Hematopoietic multipotent progenitor cell (in vitro differentiated cells): ENCODE measurements at places on chromosomes 1 and 21.

- no peak for DNase-seq
Observed at GRCh38 chr1:229283183-229283611, 12.3 kb downstream of the RAB4A start.

DNA sequence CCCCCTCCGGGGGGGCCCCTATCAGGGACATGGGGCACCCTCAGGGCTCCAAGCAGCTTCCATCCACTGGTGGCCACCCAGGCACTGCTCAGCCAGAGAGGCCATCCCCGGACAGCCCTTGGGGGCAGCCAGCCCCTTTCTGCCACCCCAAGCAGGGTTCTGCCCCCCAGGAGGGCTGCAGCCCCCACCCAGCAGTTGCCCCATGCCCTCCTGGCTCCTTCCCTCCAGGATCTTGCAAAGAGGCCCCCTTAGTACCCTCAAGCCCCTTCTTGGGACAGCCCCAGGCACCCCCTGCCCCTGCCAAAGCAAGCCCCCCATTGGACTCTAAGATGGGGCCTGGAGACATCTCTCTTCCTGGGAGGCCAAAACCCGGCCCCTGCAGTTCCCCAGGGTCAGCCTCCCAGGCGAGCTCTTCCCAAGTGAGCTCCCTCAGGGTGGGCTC lies 34.9 kb downstream of the TRIM11 start:
- DNase-seq = no peak

- DNase-seq = no peak
Observed at GRCh38 chr1:115771094-115771846, 2.8 kb upstream of the CASQ2 start.

- DNase-seq = peak; percentile 93
Observed at GRCh38 chr1:154559466-154560044, 1.1 kb upstream of the UBE2Q1 start.

- no peak for DNase-seq
Observed at GRCh38 chr1:234388094-234388493, 14.8 kb downstream of the COA6 start.

DNA sequence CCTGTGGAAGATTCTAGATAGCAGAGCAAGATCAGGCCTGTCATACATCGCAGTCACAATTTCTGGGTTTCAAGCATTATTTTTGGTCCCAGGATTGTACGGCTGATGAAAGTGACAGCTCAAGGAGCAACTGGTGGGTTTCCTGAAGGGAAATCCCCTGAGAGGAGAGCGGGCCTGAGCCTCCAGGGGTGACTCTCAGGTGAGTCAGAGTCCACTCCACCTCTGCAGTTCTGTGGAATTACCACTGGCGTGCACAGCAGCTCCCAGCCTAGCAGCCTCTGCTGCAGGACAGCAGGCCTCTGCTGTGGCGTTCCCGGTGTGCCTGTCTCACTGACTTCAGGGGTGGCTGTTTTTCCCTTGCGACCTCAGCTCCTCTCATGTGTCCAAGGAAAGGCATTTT lies 24.4 kb downstream of the SLC66A1 start:
- DNase-seq = no peak

- DNase-seq = peak; percentile 81
Observed at GRCh38 chr21:18443701-18444100, 40.1 kb upstream of the TMPRSS15 start.

GRCh38 chr1:156751451-156751756 lies at the start of gene HDGF:
TSS of gene HDGF (minus strand) at chr1:156751675. CDS start at chr1:156751429, 246 bp downstream.
- DNase-seq = no peak

DNA sequence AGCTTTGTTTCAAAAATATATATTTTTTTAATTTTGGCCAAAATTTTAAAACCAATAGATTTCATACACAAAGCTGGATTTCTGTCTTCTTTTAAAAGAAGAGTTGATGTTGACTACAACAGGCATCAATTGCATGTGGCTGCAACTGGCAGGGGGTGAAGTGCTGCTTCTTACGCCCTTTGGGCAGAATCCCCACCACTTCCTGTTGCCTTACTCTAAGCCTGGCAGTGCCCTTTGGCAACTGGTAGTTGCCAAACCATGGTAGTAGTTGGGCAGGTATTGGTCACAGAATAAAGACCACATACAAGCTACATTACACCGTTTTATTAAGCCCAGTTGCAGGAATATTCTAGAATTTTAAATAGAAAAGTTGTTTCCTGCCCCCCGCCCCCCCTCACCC lies 17.0 kb downstream of the LAMC2 start:
- no peak for DNase-seq

DNA sequence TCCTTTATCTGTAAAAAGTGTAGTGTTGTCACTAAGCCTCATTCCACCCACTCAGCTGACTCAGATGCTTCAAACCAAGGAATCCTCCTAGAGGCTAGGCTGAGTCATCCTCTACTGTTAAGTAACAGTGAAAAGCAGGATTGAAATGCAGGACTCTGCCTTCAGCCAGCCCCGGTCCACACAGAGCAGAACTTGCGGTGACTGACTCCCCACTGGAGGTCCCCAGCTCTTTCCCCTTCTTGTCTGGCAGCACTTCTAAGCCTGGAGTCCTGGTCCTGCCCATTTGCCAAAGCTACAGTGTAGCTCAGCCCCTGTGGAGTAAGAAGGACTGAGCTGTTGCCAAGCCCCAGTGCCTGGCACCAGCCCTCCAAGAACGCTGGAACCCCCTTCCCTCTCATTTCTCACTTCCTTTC lies 1.7 kb downstream of the RAB7B start:
- DNase-seq = peak; percentile 52

DNA sequence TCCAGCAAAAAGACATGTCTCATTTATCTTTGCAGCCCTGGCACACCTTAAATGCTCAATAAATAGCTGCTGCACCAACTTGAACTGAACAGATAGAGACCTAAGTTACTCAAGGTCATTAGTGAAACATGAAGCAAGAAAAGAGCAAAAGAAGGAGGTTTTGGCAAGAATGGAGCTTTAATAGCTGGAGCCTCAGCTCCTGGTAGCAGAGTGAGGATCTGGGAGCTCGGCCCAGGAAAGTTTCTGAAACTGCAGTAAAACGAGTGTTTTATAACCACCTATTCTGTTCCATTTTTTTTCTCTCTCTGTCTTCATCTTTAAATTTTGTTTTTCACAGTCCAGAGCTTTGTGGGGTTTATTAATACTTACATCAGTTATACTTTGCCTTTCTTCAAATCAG lies 207.5 kb downstream of the SETD4 start:
- DNase-seq = no peak

DNA sequence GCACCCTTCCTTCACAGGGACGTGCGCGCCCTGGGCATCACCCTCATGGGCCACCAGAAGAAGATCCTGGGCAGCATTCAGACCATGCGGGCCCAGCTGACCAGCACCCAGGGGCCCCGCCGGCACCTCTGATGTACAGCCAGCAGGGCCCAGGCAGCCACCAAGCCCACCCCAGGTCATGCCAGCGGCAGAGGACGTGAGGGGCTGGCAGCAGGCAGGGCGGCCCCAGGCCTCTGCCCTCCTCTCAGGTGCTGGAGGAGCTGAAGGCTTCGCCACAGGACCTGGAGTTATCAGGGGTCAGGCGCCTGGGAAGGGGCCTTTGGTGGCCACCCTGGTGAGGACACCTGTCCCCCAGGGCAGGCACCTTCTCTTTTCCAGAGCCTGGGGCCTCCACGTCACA lies 34.8 kb upstream of the C1QA start:
- no peak for DNase-seq

- no peak for DNase-seq
Observed at GRCh38 chr1:117295001-117295400, 72.2 kb upstream of the MAN1A2 start.

- no peak for DNase-seq
Observed at GRCh38 chr21:45081636-45082035, 7.3 kb downstream of the ADARB1 start.

DNA sequence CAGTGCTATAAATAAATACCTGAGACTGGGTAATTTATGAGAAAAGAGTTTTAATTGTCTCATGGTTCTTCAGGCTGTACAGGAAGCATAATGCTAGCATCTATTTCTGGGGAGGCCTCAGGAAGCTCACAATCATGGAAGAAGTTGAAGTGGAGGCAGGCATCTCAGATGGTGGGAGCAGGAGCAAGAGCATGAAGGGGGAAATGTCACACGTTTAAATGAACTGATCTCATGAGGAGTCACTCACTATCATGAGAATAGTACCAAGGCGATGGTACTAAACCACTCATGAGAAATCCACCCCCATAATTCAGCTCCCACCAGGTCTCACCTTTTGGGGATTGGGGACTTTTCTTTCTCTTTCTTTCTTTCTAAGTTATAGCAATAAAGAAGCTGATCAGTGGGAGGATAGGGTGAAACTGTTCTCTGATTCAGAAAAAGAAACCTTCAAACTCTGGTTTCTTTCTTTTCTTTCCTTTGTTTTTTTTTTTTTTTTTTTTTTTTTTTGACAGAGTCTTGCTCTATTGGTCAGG lies 17.1 kb upstream of the SPAG17 start:
- DNase-seq = no peak

GRCh38 chr1:244881552-244882280 lies 17.4 kb upstream of the HNRNPU start:
- no peak for DNase-seq

DNA sequence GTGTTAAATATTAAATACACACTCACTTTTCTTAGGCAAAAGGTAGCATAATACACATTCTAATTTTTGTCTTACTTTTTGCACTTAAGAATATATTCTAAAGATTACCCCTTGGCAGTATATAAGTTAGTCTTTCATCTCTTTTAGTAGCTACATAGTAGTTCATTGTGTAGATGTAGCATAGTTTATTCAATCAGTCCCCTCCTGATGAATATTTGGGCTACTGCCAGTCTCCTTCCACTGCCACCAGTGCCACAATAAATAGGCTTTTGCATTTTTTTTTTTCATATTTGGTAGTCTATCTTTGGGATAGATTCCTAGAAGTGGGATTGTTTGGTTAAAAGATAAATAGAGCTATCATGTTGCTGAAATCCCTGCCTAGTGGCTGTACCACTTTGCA lies 388.8 kb upstream of the RUNX1 start:
- DNase-seq = no peak

DNA sequence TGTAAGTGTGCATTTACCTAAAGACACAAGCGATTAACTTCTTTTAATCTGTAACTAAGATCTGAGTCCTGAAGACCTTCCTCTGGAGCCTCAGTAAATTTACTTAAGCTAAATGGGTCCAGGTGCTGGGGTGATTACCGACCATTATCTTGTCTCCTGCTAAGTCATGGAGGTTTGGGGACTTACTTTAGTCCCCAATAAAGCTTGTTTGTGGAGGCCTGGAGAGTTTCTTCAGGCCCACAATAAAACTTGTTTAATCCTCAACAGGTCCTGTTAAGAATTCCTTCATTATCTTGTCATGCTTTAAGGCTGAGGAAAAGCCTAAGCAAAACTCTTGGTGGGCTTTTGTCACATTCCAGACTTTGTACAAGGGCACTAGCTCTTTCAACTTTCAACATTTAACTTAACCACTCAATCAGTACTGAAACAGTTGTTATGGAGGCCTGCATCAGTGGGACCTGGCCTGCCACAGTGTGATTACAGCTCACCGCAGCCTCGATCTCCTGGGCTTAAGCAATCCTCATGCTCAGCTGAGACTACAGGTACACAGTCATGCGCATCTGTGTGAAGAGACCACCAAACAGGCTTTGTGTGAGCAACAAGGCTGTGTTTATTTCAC lies 84.0 kb downstream of the FMO4 start:
- no peak for DNase-seq

- DNase-seq = no peak
Observed at GRCh38 chr1:177368255-177368654, 197.5 kb downstream of the BRINP2 start.

- DNase-seq = no peak
Observed at GRCh38 chr1:109056064-109056463, 14.2 kb upstream of the WDR47 start.

DNA sequence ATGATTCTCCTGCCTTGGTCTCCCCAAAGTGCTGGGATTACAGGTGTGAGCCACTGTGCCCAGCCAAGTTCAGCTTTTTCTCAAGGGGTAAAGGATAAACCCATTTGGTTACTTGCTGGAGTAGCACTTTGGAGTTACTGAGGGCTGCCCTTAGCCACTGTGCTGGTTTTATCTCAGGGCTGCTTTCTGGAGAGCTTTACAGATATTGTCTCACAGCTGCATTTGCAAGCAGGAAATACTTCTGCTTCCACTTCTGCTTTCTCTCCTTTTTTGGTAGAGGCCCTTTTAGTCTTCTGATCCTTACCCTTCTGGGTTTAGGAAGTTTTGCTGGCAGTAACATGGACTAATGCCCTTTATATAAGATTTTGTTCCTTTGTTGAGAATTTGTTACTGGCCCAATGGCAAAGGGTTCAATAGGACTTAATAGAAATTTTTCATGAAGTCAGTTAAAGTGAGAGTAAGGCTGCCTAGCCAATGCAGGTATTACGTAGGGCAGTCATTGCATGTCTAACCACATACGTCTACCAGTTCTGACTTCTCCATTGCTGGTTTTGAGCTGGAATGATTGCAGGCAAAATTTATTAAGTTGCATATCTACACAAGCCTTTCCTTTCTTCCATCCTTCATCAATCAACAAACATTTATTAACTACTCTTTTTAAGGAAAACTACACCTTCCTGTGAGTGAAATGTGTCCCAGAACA lies 24.4 kb downstream of the CAP1 start:
- no peak for DNase-seq

- DNase-seq = no peak
Observed at GRCh38 chr1:230633469-230633868, 8.8 kb upstream of the COG2 start.

DNA sequence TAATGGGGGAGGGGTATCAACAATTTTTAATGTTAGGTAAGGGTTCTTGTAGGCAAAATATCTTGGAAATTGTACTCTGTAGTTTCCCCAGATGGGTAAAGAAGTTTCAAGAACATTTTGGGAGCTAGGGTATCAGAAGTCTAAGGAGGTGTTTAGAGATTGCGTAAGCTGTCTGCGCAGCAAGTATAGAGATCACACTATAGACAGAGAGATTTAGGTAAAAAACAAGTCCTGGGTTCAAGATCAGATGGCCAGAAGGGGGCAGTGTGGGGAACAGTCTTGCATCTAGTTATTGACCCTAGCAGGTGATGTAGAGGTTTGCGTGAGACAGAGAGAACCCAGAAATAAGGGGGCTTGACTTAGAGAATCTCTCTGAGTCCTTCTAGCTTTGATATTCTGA lies 80.8 kb downstream of the S1PR1 start:
- DNase-seq = no peak

DNA sequence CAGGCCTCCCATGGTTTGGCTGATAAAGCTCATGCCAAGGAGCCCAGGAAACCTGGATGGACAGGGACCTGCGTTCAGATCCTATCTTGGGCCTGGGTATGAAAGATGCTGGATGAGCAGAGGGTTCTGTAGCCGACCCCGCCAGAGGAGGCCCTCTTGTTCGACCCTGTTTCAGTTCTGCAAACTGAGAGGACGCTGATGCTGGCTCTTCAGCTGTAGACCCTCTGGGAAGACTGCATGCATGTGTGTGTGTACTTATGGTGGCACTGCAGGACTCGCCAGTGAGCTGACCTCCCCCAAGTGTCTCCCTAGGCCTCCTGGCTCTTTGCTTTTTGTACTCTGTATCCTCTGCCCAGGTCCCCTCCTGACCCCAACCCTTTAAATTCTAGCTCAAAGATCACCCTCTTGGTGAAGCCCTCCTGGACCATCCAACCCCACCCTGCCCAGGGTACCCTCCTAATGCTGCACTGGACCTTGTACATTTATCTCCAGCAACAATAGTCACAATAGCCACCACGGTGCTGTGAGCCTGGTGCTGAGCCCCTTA lies 1.6 kb downstream of the EPS8L3 start:
- DNase-seq = no peak
